Astrocyte of the spinal cord (primary cell): ENCODE measurements at places on chromosomes 5 and 9.

DNA sequence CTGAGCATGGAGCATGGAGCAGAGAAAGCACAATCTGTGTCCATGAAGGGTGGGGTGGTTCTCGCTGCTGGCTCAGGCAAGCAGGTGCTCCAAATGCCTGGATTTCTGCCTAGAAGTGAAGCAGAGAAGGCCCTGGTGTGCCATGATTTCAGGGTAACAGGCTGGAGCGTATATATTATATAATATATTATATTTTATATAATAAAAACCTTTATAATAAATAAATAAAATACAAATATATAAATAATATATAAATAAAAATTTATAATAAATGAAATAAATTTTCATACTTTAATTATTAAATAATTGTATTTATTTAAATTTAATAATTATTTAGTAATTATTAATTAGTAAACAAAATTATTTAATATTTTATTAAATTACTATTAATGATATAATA, 707.4 kb upstream of the COX7C start:
- DNase-seq: no peak

GRCh38 chr9:112360047-112360804, 19.7 kb upstream of the HSDL2 start:
- DNase-seq: peak; percentile 59

DNA sequence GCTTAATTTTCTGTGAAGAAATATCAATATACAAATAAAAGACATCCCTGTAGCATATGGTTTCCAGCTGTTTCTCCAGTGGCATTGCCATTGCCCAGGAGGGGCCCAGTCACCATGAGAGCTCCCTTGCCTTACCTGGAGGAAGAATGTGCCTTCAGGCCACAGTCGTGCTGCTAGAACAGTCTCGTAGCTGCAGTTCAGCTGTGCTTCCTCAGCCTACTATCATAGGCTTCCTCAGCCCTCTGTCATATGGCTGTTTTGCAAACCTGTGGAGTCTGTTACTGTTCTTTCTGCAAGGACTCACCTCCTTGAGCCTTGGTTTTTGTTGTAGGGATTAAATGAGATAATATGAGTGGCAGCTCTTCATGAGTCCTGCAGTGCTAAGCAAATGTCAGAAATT, 67.6 kb downstream of the RCL1 start:
- DNase-seq: no peak

GRCh38 chr5:50873595-50874277, 207.3 kb downstream of the PARP8 start:
- no peak for DNase-seq
